Effector CD8-positive, alpha-beta T cell (primary cell): ENCODE measurements at places on chromosomes 2 and 18.

DNA sequence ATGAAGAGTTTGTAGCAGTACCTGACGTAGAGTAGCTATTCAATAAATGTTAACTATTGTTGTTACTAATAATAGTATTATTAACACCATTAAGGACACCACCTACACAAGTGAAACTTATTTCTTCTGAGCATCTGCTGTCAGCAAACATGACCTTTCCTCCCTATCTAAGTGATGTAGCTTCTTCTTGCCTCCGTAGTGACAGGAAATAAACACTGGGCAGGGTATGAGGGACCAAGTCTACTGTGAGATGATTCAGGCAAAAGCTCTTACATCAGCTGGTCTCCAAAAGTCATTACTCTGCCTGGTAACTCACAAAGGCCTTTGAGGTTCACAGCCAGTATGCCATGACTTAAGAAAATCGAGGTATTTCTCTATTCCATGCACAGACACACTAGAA, 750.5 kb downstream of the CPS1 start:
- no peak for DNase-seq

DNA sequence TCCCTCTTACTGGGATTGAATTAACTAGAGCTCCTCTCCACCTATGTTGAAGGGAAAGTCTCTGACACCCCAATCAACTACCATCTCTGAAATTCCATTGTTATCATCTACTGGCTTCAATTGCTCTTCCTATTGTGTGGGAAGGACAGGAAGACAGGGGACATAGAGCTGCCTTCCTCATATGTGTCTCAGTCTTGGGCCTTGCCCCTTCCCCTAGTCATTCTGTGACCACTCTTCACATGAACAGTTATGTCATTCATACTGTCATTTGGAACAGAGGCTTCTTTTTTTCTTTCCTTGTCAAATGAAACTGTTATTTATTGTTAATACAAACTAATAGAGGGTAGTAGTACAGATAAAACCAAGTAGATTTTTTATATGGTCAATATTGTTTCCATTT, 69.6 kb upstream of the EMILIN2 start:
- DNase-seq: no peak

GRCh38 chr2:98909317-98910211, 26.5 kb downstream of the CRACDL start:
- no peak for DNase-seq

GRCh38 chr18:11972371-11973174, 8.7 kb upstream of the IMPA2 start:
- no peak for DNase-seq

DNA sequence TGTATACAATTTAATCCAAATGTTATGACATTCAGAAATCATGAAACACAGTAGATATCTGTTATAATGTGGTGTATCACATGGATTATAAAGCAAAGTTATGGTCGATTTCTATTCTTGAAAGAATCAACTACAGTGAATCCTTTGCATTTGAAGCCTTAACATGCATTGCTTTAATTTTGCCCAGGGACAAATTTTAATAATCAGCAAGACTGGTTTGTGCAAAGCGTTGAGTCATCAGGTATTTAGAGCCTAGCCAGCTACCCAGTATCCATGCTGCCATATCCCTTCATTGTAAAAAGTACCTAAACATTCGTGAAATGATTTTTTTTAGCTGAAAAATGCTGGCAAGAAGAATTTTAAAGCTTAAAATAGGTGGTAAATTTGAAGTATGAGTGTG, 8.9 kb upstream of the SPDYA start:
- DNase-seq: no peak

GRCh38 chr2:225037415-225038230, 4.6 kb downstream of the DOCK10 start:
- DNase-seq: no peak

GRCh38 chr2:112920923-112921532, 10.1 kb downstream of the IL37 start:
- DNase-seq: no peak

GRCh38 chr18:68520406-68521075, 194.4 kb downstream of the TMX3 start:
- no peak for DNase-seq

- peak; percentile 25 for DNase-seq
Measured at GRCh38 chr2:28408764-28409599, 16.3 kb downstream of the FOSL2 start.

DNA sequence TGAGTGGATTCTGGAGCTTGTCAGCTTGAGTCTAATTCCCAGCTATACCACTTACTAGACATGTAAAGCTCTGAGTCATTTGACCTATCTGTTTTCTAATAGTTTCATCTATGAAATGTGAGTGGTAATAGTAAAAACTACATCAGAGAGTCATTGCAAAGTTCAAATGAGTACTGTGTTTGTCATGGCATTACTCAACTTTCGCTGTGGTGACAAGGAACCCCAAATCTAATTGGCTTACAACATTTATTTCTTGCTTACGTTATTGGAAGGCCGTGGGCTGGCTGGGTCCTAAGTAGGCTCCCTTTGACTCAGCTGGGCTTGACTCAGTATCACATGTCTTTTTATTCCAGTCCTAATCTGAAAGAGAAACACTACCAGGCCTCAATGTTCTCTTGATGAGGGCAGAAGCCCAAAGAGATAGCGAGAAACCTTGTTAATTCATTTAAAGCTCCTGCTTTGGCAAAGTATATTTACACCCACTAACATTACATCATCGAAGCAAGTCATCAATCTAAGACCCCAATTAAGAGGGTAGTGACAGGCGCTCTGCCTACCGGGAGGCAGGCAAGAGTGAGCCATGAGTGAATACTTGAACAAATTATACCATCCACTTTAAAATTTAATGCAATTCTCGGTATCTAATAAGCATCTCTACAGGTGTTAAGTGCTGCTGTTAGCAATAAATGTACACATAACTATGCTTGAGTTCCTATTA, 431.8 kb upstream of the SPHKAP start:
- DNase-seq: no peak

GRCh38 chr2:162308747-162309503, 9.6 kb downstream of the IFIH1 start:
- no peak for DNase-seq

- no peak for DNase-seq
Measured at GRCh38 chr2:9889812-9890261, 46.6 kb downstream of the TAF1B start.

DNA sequence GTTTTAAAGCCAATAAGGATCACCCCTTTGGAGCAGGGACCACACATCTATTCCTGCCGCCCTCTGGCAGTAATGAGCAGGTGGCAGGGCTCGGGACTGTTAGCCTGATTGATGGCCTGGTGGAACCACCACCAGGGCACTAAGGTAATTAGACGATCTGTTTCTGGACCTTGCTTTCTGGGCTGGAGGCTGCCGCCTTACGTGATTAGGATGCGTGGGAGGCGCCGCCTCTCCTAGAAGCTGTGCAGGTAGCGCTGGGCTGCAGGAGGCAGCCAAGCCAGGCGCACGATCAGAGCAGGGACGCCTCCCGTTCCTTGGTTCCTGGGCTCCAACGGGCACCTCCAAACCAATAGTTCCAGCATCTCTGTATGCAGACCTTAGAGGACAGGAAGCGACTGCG, 242.6 kb upstream of the RAB12 start:
- DNase-seq: no peak

DNA sequence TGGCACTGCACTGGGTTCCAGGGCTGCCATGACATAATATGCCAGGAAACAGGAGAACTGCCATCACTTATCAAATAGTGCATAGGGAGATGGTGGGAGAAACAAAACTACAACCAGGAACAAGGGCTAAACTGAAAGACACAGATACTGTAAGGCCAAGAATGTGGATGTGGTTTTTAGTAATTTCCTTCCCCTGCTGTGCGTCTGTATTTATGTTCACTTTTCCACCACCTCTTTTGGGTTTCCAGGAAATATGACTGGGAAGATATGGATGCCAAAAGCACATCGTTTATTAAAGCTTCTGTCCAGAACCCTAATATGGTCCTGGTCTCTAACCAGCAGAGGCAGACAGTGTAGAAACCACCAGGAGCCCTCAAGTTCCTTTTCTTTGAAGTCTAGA, 759.7 kb upstream of the FANCL start:
- no peak for DNase-seq
